Activated CD8-positive, alpha-beta memory T cell treated with anti-CD3 and anti-CD28 coated beads, Interleukin-2, amount 50 U/mL, for 48 hours (primary cell): ENCODE measurements at places on chromosomes 5 and 9.
A peak's percentile ranks its signal among the peaks of the same experiment; 100 is the strongest.

GRCh38 chr9:35811381-35812024 is 559 bp downstream of the SPAG8 start:
- no peak for DNase-seq

- DNase-seq, result no peak
Measured at GRCh38 chr9:35357826-35358225, 132.1 kb upstream of the RUSC2 start.

DNA sequence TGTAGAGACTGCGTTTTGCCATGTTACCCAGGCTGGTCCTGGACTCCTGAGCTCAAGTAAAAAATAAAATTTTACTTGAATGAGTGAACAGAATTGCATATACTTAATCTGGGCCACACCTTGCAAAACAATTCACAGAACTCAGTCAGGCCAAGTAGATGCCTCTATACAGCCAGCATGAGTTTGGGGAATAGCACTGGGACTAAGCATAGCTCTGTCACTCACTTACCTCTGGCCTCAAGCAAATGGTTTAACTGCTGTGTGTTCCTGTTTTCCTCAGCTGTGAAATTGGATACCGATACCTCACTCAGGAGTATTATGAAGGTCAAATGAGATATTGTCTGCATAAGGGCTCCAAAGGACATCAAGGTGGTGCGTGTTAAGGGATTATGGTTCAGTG is 10.9 kb upstream of the FRMPD1 start:
- DNase-seq, result no peak

GRCh38 chr9:24095246-24095645 is 269.2 kb upstream of the ELAVL2 start:
- DNase-seq, result no peak

DNA sequence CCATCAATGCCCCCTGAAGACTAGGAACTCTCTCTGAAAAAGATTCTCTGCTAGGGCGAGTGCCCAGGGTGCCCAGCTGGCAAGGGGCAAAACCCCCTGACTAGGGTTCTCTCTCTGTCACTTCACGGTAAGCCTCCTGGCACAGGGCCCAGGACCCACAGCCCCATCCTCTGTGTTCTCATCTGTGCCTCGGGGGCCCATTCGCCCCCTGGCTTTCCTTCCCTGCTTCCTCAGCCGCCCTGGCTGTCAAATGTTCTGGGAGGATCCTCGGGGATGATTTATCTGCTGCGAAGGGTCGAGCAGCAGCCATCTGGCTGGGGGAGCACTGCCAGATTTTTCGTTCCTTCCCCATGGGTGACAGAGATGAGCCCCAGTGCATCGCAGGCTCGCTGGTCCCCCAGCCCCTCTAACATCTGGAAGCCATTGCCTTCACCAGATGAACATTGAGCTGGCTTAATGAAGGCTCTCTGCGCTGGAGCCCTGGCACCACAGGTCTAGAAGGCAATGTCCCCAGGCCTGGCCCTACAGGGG is 24.2 kb downstream of the HMCN2 start:
- no peak for DNase-seq

DNA sequence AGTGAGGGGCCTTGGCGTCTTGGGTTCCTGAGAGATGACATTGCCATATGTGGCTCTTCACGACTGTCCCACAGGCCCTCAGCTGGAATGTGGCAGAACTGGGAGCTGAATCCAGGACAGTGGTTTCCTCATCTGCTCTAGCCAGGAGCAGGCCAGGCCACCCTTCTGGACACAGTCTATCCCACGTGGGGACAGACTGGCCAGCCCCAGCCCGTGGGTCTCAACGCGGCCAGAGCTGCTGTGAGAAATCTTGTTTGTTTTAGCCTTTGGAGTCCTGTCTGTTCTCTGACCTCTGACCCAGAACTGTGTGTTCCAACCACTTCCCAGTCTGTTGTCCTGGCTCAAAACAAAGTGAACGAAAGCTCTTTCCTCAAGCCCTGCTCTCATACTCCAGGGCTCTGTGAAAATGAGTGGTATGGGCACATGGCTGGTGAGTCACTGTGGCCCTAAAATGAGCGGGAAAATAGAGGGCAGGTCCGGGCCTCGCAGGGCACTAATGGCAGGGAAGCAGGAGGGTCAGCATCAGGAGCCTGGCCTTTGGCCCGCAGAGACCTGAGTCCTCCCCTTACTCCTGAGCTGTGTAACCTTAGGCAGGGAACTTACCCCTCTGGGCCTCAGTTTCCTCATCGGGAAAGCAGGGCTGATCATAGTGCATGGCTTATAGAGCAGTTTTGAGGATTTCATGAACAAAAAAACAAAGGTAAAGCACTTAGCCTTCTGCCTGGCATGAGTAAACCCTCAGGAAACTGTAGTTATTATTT is 34.8 kb upstream of the GLRX start:
- peak; percentile 52 for DNase-seq

DNA sequence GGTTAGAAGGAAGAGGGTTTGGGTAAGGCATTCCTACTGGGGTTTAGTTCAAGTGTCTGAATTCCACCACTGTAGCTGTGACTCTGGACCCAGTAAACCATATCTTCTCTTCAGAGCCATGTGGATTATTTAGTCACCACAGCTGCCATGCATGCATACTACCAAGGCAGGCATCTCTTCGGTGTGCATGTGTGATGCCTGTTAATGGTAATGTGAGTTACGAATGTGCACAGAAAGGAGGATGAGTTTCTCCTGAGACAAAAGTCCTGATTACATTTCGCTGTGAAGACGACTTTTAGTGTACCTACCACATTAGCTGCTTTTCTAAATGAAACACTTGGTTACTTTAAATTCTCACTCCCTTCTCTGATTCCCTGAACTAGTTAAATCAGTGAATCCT is 9.3 kb downstream of the PBX3 start:
- DNase-seq, result no peak

GRCh38 chr9:133850161-133850560 is 112.0 kb upstream of the SARDH start:
- no peak for DNase-seq
